ENCODE measurements at places on chromosomes 6 and 20.

- DNase-seq, result no peak
These were observed 341.8 kb upstream of the GJE1 start for GRCh38 chr6:141790921-141791320.

DNA sequence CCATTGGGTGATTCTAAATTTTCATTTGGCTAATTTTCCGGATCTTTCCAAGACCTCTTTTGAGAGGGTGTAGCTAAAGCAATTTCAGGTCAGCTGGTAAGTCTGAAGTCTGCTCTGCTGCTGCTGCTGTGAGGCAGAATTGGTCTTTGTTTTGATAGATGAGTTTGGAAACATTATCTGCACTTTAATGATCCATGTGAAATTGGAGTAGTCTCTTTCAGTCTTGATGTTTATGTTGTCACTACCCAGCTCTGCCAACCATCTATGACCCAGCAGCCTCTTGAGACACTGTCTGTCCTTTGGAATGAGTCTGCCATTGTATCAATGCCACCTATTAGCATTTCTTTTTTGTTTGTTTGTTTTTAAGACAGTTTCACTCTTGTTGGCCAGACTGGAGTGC is 44.1 kb downstream of the TXNDC5 start:
- no peak for DNase-seq

- DNase-seq, result no peak
These were observed 358.9 kb downstream of the CENPW start for GRCh38 chr6:126698732-126699240.

- peak; percentile 77 for DNase-seq
These were observed at the start of gene RIPPLY2 for GRCh38 chr6:83853178-83854000. RIPPLY2 (plus strand) TSS chr6:83853360; CDS start chr6:83853417, 57 bp downstream.

DNA sequence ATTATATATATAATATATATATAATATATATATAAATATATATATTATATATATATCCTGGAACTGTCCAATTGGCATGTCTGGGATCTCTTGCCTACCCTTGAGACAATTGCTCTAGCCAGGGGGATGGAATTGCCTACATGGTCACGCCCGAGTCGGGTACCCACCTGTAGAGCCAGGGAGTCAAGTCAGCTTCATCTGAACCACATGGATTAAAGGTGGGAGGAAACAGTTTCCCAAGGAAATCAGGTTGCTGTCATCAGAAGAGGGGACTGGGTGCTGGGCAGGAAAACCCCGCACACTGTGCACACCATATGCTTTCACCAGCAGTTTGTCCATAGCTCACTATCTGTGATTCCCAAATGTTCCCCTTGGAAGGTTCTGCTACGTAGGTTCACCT is 252.5 kb upstream of the NOX3 start:
- no peak for DNase-seq

DNA sequence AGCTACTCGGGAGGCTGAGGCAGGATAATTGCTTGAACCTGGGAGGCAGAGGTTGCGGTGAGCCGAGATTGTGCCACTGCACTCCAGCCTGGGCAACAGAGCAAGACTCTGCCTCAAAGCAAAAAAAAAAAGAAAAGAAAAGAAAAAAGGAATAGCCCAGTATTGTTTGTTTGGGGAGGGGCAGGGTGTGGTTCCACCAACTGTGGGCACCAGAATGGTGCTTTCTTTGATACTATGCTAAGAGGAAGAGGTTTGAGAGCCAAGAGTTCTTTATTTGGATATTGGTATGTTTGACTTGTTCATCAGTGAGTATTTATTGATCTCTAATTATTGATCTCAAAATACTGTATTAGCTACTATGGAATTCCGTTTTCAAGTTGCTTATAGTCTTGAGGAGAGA is 72.3 kb downstream of the CEP57L1 start:
- no peak for DNase-seq

GRCh38 chr6:83097204-83097603 is 29.7 kb downstream of the DOP1A start:
- no peak for DNase-seq

DNA sequence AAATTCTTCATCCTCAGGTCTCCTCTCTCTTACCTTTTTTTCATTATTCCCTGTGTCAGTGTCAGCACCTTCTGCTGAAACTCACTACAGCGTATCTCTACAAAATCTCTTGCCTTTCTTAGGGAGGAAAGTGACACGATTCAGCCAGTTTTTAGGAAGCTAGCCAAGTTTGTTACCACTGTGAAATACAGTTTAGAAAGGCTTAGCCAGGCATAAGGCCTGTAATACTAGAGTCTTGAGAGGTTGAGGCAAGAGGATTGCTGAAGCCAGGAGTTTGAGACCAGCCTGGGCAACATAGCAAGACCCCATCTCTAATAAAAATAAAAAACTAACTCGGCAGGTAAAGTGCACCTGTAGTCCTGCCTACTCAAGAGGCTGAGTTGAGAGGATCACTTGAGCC is 16.7 kb downstream of the TAB2 start:
- no peak for DNase-seq

DNA sequence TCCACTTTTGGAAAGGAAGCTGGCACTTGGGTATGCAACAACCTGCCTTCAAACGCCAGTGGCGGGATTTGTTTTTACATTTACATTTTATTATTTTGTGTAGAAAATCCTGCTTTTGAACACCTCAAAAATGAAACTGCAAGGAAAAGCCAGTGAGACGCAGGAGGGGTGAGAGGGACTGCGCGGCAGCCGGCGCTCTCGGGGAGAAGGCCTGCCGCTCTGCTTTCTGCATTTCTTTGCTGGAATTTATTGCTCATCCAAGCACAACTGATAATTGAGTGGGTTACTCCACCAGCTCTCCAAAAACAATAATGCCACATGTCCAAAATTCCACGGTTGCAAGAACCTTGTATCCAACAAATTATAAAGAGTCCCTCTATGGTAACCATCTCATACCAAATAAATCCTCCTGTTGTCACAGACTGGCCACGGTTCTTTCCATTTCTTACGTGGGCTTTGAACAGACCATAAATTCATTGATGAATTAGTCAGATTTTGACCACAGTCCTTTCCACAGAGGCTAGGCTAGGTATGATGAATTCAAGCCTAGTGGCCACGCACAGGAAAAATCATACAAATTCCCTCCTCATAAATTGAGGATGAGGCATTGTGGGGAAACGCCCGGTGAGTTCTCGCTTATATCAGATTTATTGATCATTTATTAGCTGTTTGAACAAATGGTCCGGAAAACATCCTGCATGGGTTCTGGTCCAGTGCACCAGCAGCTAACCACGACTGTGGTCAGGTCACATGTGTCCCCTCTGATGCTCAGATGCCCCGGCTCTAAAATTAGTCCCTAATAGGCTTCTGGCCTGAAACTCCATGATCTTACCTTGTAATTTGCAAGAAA is 31.6 kb upstream of the FOXC1 start:
- no peak for DNase-seq

- no peak for DNase-seq
These were observed 899.6 kb upstream of the SLC35B3 start for GRCh38 chr6:9334979-9335378.

GRCh38 chr6:160933256-160933655 is 58.3 kb upstream of the MAP3K4 start:
- DNase-seq, result no peak

DNA sequence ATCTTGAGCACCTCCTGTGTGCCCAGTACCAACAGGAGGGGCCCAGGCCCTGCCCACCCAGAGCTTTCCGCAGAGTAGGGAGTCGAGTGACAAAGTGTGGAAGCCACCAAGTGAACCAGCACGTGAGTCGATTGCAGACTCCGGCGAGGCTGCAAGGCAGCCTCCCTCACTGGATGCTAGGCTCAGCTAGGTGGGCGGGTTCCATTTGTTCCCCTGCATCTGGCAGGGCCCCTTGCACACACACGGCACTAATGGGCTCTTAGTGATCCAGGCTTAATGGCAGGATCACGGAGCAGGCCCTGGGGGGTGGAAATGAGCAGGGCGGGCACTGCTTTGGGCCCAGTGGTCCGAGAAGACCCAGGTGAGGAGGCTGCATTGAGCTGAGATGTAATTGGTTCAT is 140.4 kb downstream of the PHACTR3 start:
- no peak for DNase-seq

DNA sequence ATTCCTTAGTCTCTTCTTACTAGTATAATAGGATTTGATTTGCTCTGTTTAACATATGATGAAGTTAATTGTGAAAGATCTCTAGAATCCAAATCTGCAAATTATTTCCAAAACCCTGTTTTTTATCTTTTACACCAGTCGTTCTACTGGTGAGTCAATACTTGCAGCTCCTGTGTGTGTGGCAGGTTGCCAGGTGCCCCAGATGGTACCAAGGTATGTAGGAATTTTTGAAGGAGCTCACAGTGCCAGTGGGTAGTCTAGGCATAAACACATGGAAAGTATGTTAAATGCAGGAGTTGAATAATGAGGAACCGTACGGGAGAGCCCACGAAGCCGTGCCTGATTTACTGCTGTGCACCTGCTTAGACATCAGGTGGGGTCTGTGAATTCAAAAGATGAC is 192.2 kb downstream of the FARS2 start:
- no peak for DNase-seq

DNA sequence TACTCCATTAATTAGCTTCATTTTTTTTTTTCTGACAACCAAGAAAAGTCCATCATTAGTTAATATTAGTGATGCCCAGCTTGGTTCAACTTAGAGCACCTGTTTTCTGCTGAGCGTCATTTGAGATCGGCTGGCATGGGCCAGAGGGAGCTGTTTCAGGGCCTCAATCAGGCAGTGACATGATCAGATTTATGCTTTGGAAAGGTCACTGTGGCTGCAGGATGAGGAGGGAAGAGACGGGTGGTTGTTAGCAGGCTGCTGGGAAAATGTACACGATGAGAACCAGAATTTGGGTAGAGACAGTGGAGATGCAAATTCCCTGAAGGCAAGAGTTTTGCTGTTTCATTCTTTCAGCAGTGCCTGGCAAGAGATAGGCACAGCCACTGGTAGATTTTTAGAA is 4.4 kb upstream of the STX16 start:
- DNase-seq, result no peak
